Activated effector memory CD4-positive, alpha-beta T cell treated with Interleukin-2 at 50 U/mL for 16 hours (primary cell): ENCODE measurements at places on chromosomes 16 and 17.

- DNase-seq: no peak
These were observed 52.5 kb downstream of the NKD1 start for GRCh38 chr16:50600582-50601283.

- DNase-seq: peak; percentile 29
These were observed 1.1 kb downstream of the C17orf107 start for GRCh38 chr17:4900231-4901107.

- no peak for DNase-seq
These were observed 31.8 kb upstream of the APPBP2 start for GRCh38 chr17:60557805-60558204.

DNA sequence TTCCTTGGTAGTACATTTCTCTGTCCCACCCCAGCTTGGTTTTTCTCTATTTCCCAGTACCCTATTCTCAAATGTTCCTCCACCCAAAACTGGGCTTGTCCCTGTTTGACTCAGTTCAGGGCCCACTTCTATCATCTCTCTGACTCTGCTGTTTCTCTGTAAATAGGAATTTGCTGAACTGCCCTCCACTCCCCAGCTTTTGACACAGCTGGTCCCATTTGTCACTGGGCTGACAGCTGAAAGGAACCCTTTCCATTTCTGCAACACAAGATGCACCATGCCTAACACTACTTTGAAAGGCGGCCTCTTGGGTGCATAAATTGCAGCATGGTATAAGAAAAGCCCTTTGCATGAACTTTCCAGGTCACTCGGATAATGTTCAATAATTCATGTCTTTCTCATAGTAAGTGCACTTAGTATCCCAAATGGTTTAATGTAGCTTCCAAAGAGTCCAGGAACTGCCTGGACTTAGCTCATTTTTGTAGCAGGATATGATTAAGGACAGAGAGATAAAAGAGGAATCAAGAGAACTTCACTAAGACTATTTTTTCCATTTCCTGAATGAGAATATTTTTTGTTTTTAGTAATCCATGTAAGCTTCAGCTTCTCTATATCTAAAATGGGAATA is 256.7 kb downstream of the CDH11 start:
- no peak for DNase-seq

- no peak for DNase-seq
These were observed 5.0 kb downstream of the IGFBP4 start for GRCh38 chr17:40448213-40448638.

GRCh38 chr16:82300374-82300951 is 130.4 kb upstream of the MPHOSPH6 start:
- DNase-seq: no peak

DNA sequence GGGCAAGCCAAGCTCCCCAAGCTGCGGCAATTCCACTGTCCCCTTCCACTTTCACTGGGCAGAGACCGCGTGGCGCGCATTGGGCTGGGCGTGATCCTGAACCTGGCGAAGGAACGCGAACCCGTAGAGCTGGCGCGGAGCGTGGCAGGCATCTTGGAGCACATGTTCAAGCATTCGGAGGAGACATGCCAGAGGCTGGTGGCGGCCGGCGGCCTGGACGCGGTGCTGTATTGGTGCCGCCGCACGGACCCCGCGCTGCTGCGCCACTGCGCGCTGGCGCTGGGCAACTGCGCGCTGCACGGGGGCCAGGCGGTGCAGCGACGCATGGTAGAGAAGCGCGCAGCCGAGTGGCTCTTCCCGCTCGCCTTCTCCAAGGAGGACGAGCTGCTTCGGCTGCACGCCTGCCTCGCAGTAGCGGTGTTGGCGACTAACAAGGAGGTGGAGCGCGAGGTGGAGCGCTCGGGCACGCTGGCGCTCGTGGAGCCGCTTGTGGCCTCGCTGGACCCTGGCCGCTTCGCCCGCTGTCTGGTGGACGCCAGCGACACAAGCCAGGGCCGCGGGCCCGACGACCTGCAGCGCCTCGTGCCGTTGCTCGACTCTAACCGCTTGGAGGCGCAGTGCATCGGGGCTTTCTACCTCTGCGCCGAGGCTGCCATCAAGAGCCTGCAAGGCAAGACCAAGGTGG is 9.8 kb downstream of the SARM1 start:
- no peak for DNase-seq

GRCh38 chr16:21656795-21657768 is 4.7 kb upstream of the IGSF6 start:
- no peak for DNase-seq

DNA sequence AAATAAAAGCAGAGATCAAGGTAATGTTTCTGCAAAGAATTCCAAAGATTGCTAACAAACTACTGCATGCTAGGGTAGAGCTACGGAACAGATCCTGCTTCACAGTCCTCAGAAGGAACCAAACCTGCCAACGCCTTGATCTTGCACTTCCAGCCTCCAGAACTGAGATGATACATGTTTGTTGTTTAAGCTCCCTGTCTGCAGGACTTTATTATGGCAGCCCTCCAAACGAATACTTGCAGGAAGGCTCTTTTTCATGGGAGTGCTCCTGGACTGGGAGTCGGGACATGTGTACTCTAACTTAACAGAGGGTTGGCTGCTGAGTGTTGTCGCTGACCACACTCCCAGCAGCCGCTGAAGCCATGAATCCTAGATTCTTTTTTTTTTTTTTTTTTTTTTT is 808.8 kb upstream of the EEF2KMT start:
- no peak for DNase-seq

DNA sequence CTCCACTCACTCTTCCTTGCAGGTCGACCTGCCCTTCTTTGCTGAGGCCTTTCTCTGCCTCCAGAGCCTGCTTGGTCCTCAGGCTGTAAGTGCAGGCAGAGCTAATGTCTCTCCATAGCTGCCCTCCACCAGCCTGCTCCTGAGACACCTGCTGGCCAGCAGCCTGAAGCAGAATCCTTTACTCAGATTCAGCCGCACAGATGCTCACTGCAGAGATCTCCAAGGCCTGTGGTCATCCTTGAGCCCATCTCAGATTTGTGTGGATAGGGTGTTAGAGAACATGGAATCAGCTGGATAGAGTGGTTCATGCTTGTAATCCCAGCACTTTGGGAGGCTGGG is 11.5 kb downstream of the DEXI start:
- no peak for DNase-seq

DNA sequence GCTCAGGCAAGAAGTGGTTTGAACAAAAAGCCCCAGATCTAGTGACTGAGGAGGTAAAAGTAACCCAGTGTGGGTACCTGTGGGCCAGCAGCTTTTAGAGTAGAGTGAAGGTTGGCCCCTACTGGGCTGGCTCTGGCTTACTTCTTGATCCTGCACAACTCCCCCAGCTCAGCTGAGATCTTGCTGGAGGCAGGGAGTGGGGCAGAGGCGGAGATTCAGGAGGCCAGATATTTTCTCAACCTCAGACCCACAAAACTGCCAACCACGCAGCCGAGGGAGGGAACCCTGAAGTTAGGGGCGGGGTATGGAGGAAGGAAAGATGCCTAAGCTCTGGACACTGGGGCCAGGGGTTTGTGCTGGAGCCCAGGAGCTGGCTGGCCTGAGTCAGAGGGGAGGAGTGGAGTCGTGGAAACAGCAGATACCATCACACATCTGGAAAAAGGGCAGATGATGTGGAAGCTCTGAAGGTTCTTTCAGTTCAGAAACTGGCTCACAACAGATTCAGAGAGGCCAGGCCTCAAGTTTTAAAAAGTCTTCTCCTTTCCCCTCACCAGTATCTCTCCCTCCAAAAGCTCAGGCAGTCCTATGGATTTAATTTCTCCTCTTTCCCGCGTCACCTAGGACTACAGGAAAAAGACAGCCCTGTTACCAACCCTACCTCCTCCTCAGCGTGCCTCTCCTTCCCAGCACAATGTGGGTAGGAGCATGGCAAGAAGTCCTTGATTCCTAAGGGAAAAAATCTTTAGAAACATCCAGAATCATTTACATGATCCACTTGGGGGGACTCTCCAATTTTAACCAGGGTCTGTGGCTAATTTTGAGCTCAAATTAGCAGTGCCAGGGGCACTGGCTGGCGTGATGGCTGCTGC is 48.1 kb downstream of the MYO18A start:
- DNase-seq: no peak

DNA sequence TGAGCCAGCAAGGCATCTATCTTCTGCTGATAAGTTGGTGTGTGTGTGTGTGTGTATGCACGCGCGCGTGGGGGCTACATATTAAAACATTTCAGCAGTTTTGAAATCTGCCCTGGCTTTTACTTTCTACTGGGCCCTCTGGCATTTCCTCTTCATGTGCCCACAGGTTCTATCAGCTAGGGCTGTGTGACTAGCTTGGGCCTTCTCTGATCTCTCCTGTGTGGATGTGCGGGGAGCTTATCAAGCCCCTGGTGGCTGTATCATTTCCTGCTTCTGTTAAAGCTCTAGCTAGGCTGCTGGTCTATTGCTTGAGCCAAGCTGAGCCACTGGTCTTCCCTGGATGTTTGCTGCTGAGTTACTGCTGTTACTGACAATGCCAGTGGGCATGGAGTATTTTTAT is 132.5 kb downstream of the AATF start:
- no peak for DNase-seq

DNA sequence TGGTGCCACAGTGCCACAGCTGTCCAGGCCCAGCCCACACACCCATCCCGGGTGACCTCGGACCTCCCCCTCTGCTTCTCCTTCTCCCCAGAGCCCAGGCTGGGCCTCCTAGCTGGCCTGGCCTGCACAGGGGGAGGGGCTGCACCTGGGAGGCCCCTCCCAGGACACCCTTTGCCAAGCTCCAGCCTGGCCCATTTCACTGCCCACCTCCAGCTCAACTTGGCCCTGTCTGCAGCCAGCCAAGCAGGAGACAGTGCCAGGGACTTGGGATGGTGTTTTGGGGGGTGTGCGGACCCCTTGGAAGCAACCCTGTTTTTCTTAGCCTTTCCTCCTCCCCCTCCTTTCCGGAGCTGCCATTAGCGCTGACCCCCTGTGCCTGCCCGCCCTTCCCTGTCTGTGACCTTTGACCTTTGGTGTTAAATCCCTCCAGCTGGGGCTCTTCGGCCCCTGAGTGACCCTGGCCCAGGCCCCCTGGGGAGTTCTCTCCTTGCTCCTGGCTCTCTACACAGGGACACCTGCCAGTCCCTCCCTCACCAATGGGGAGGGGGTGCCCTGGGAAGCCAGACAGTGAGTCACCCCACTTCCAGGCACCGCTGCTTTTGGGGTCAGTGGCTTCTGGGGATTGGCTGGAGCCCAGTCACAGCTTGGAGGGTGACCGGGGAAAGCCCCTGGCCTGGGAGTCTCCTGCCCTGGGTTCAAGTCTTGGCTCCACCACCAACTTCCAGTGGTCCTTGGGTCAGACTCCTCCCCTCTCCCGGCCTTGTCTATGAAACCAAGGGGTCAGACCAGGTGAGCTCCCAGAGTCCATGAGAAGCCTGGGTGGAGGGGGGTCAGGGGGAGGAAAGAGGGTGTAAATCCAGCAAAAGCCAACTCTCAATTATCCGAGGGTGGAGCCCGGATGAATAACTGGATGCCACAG is 1.9 kb downstream of the GLIS2 start:
- no peak for DNase-seq

DNA sequence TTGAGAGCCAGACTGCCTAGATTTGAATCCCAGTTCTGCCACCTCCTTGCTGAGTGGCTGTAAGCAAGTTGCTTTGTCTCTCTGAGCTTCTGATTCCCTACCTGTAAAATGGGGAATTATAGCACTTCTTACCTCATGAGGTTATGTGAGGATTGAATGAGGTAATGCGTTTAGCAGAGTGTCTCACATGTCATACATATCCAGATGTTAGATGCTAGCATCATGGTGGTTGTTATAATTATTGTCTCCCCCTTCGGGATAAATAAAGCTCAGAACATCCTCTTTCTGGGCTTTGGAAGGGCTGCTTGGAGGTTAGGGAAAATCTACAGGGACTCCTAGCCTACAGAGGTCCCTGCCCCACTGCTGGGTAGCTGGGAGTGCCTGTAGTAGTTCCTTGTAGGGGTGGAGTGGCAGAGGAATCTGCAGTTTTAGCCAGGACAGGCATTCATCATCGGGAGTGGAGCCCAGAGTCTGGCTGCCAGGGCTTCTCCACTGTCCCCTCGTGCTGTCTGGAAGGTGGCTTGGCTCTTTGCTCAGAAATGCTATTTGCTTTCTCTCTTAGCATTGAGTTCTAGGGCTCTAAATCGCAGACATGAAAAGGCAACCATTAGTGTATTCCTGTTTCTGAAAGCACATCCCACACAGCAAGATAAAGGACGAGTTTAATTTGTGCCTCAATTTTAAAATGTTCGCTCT is 137.9 kb upstream of the CACNG3 start:
- DNase-seq: no peak

DNA sequence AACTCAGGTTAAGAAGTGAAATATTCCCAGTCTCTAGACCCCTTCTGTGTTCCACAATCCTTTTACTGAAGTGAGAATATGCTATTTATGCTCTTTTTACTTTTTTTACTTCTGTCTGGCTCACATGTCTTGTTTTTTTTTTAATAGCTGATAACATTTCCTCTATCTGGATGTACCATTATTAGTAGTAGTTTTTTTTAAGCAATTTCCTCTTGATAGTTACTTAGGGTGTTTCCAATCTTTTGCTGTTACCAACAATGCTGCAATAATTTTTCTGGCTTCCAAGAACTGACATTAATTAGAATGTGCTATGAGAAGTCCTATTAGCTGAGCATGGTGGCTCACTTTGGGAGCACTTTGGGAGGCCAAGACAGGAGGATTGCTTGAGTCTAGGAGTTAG is 32.0 kb downstream of the KSR1 start:
- no peak for DNase-seq

DNA sequence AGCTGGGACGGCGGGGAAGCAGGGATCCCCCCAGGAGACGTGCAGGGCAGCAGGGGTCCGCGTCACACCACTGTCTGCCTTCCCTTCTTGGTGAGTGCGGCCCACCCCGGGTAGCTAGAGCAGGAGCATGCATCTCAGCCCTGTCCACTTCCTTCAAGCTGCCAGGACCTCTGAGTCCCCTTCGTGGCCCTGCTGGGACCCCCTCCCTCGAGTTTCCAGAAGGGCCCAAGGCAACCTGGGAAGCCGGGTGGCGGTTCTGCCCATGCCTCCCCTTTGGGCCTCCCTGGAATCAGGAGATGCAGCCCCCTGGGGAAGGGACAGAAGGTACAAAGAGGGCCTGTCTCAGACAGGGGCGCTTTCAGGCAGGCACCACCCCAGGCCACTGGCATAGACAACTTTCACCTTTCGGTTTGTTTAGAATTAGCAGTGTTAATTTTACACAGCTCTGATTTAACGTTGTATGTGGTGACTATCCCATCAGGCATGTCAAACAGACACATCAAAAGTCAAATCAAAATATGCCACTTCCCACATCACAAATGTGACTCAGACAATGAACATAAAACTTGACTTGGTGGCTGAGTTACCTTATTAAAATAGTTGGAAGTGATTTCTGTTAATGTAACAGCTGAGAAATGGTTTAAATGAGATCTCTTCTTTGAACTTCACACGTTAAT is 94.5 kb upstream of the METRNL start:
- no peak for DNase-seq

- DNase-seq: no peak
These were observed 2.5 kb downstream of the VASN start for GRCh38 chr16:4373909-4374742.

DNA sequence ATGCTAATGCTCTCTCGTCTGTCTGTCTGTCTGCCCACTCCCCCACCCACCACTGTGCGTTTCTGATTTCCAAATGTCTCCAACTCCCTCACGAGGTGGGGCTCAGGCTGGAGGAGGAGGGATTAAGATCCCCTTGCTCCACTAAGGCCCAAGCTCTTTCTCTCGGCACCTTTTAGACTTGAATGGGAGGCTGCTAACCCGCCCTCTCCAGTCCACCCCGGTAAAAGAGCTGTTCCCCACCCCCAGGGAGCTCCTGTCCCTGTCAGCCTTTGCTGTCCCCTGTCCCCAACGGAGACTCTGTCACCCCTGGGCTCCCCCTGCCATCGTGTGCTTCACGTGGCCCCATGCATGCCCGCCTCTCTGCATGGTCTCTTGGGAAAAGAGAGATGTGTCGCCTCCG is 68.5 kb upstream of the PLCG2 start:
- DNase-seq: no peak

GRCh38 chr17:28460901-28461300 is 12.5 kb upstream of the SLC13A2 start:
- DNase-seq: no peak
